ENCODE measurements at places on chromosomes 3 and 15.

DNA sequence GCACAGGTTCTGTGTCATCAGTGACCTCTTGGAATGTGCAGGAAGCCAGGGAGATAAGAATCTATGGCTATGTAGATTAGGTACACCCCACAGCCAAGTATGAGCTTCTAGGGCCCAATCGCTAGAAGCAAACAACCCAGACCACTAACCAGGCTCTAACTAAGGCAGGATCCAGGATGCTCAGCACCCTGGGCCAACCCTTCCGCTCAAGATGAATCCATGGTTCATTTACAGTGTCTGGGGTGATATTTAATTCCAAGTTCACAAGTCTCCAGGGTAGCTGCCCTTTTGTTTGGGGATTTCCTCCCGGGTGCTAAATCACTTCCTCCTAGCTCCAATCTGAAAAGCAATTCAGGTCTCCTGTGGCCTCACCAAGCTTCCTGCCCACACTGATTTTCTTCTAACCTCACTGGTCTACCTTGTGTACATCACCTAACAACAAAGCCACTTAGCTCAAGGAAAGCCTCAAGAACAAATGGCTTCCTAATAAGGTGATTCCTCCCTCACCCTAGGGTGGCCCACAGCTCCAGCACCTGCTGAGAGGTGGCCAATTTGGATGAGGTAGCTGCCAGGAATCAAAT lies 2.4 kb downstream of the EHD4 start:
- DNase-seq, result peak; percentile 19

- no peak for DNase-seq
Measured at GRCh38 chr3:154933581-154933980, 146.5 kb upstream of the MME start.

DNA sequence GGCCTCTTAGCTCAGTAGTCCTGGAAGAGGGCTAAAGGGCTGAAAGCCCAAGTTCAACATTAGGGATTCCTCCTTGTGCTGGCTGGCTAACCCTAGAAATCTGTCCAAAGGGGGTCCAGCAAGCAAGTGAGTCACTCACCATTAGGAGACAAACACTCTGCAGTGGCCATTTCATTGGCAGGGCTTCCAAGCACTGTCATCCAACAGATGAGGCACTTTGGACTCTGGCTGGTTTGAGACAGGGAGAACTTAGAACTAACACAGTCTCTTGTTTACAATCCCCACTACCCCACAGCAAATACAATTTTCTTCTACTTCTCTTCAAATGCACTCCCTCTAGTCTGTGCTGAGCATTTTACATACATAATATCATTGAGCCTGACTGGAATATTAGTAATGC lies 10.1 kb upstream of the WNT5A start:
- no peak for DNase-seq

GRCh38 chr3:194009019-194009418 lies 126.9 kb upstream of the HES1 start:
- peak; percentile 51 for DNase-seq

- peak; percentile 96 for DNase-seq
Measured at GRCh38 chr3:15205934-15206661, at the start of gene CAPN7. Gene CAPN7 (plus strand): TSS chr3:15206246. CDS start chr3:15206496, 250 bp downstream.

- no peak for DNase-seq
Measured at GRCh38 chr3:160771811-160772459, 15.9 kb downstream of the PPM1L start.

- DNase-seq, result no peak
Measured at GRCh38 chr15:55003965-55004873, 192.5 kb downstream of the RSL24D1 start.

GRCh38 chr3:47113669-47114365 lies 50.1 kb downstream of the SETD2 start:
- no peak for DNase-seq

- no peak for DNase-seq
Measured at GRCh38 chr15:85591622-85592021, 203.1 kb downstream of the KLHL25 start.

DNA sequence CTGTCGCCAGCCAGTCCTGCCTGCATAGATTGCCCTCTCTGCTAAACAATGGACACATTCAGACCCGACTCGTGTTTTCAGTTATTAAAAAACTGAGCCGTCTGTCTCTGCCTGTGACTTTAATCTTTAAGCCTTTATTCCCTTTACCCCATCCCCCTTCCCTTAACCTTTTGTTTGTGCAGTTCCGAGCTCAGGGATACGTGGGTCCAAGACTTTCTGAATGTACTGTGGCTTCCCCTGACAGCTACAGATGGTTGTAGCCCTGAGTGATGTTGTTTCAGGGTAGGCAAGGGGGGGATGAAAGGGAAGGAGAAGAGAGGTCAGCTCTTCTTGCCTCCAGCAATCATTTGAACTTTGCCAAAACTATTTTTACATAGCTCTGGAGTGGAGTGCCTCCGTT lies 44.6 kb downstream of the EEFSEC start:
- DNase-seq, result no peak

DNA sequence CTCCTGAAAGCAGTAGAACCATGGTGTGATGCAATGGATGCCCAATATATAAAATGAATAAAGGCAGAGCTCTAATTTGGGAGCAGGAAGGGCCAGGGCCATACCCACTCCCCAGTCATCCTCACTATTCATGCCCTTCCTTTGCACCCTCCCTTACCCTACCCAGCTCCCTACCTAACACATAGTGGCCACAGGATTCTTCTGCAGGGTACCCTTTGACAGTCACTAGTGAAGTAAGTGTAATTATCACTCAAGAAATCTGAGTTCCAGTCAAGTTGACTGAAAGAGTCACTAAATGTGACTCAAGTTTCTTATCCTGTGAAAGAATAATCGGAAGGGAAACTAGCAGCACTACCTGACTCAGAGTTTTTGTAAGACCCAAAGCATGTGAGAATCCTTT lies 69.2 kb downstream of the RASA2 start:
- DNase-seq, result no peak

- no peak for DNase-seq
Measured at GRCh38 chr3:114510201-114510600, 216.4 kb downstream of the TIGIT start.

GRCh38 chr3:115635406-115635805 lies 12.1 kb downstream of the GAP43 start:
- no peak for DNase-seq

- no peak for DNase-seq
Measured at GRCh38 chr15:67074886-67075229, 9.5 kb downstream of the SMAD3 start.

DNA sequence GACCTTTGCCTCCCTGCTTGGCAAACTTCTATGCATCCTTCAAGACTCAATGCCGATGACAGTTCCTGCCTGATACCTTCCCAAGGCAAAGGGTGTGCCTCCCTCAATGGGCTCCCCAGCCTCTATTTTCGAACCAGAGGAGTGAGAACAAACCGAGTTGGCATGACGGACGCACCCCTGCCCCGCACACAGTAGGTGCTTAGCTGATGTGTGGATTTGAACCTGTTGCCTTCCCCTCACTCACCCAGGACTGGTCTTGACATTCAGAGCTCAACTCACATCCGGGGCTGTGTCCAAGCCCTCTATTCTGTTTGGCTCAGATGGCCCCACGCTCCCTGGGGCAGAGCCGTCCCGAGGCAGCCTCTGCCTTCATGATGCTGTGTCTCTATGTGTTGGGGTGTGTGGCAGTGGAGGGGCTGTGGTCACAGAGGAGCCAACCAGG lies 52.2 kb upstream of the SLC6A11 start:
- no peak for DNase-seq

- DNase-seq, result no peak
Measured at GRCh38 chr3:100333970-100334487, 528 bp upstream of the NIT2 start.

DNA sequence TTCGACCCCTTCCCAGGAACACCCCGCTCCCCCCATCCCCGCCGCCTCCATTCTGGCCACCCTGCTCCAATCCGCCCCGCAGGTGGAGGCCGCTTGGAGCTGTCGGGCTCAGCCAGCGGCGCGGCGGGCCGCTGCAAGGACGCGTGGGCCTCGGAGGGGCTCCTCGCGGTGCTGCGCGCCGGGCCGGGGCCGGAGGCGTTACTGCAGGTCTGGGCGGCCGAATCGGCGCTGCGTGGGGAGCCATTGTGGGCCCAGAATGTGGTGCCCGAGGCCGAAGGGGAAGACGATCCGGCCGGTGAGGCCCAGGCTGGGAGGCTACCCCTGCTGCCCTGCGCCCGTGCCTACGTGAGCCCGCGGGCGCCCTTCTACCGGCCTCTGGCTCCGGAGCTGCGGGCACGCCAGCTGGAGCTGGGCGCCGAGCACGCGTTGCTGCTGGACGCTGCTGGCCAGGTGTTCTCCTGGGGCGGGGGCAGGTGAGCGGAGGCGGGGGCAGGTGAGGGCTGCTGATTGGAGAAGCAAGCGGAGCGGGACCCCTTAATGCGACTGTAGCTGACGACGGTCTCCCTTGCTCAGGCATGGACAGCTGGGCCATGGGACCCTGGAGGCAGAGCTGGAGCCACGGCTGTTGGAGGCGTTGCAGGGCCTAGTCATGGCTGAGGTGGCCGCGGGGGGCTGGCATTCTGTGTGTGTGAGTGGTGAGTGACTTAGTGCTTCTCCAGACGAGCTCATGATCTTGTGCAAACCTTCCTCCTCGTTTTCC lies 2.5 kb downstream of the RCCD1 start:
- DNase-seq, result no peak

DNA sequence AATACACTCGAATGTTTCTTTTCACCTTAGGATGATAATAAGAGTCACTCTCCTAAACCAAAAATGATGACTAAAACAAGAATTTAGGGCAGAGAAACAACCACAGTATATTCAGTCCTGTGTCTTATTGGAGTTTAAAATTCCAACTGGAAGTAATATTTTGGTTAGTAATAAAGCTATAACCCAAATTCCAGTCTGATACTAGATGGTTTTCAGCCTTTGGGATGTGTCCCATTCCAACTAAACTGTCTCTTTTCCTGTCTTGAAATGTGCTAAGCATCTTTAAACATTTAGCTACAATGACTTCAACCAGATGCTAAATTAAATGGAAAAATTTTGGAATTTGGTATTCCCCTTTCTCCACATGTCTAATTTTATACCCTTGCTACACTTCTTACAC lies 510.0 kb downstream of the ROBO1 start:
- no peak for DNase-seq

GRCh38 chr15:79520654-79521053 lies 88.5 kb downstream of the MINAR1 start:
- no peak for DNase-seq

DNA sequence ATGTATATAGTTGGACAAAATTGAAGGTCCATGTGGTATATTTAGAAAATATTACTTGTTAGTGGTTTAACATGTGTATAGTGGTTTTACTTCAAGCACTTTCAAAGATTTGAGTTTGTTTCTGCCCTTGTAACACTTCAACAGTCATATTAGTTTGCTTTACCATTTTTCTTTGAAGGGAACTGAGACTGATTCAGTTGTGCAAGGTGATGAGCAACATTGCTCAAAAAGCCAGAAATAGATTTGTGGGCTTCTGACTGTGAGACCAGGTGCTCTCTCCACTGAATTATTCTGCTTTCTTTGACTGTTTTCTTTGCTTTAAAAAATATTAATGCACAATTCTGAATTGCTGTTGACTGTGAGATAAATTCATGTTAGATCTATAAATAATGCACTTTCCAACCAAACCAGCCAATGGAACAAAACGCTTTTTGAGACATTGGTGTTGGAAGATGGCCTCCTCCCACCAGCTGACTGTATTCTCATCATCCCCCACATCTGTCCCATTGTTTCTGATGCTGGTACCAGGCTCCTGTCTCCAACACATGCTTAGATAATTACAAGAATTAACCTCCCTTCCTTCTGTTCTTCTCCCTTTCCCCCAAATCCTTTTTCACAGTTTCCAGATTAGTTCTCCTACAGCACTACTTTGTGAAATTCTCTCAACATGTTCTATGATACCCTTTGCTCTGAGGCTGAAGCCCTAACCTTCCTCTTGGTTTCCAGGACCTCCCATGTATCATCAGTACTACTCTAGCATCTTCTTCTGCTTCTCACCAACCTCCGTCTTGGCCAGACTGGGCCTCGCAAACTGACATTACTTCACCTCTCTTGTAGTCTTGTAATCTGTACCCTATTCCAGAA lies 27.9 kb downstream of the PLCL2 start:
- DNase-seq, result no peak

GRCh38 chr15:98174286-98174685 lies 213.8 kb downstream of the ARRDC4 start:
- DNase-seq, result peak; percentile 11

GRCh38 chr15:40190591-40190990 lies 29.7 kb downstream of the BUB1B start:
- DNase-seq, result no peak

DNA sequence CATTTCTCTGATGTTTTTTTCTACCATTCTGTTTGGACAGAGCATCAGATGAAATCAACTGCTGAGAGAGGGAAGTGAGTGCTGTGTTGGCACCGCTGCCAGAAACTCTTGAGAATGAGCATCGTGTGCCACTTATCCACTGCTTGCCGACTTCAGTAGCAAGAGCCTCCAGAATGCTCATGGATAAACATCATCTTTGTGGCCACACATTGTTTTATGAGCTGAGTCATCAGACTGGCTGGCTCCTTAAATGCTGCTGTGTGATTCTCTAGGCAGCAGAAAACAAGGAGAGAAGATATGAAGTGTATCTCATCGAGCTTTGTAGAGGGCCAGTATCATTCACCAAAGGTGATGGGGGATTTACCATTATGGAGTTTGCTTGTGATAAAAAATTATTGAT lies 3.4 kb upstream of the DOCK3 start:
- no peak for DNase-seq
